ENCODE measurements at places on chromosomes 13 and 19. TPM values are rescaled to one million over a fixed set of nuclear protein-coding genes. Genes with fewer than 3 reads are reported as not detected.

DNA sequence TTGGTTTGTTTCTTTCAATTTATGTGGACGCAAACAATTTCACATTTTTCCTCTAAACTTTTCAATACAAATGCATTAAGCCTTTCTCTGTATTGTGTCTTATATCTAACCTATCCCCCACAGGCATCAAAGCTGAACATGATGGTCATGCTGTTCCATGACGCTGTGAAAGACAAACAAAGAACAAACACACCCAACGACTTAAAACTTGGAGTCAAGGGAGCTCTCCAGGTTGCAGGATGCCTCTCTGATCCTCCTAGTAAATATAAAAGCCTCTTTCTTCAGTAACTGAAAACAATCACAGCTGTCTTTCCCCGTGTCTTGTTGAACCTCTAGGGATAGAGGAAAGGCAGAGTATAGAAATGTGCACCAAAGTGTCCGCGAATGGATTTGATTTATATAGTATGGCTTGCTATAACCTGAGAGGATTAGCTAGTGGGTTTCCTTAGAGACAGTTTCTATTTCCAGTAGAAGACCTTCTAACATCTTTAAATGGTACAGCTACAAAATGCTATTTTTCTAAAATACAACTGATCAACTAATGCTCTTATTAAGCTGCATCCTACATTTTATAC is 43.1 kb downstream of the PCDH9 start:
- no peak for DNase-seq

GRCh38 chr19:14804765-14805164 is 26.4 kb upstream of the ADGRE2 start:
- no peak for DNase-seq

Gene LENG1
- 3.3 TPM for total RNA-seq

Gene TMEM272
- total RNA-seq: 0.18 TPM

Gene SLAIN1
- 32.0 TPM for total RNA-seq

Gene OR10H4
- total RNA-seq: not detected

- no peak for DNase-seq
These were observed 59.1 kb upstream of the FRY start for GRCh38 chr13:31972453-31972852.
